ENCODE measurements at places on chromosomes 3 and 15.
A peak's percentile ranks its signal among the peaks of the same experiment; 100 is the strongest.

DNA sequence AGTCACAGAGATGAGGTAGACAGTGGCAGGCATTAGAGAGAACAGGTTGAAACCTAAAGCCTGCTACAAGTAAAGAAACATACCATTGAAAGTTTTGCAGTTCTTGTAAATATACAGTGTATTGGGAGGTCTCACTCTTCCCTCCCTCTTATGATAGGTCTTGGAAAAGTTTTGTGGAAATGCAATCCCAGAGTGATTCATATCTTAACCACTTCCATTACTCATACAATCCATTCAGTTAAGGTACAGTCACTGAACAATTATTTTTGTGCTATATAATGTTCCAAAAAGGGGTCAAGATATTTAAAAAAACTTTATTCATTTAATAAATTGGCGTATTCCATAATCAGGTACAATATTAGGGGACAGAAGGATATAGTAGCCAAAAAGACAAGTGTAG is 737.7 kb upstream of the ALCAM start:
- peak; percentile 60 for DNase-seq

GRCh38 chr3:142433110-142433509 is 14.7 kb downstream of the XRN1 start:
- DNase-seq = no peak

DNA sequence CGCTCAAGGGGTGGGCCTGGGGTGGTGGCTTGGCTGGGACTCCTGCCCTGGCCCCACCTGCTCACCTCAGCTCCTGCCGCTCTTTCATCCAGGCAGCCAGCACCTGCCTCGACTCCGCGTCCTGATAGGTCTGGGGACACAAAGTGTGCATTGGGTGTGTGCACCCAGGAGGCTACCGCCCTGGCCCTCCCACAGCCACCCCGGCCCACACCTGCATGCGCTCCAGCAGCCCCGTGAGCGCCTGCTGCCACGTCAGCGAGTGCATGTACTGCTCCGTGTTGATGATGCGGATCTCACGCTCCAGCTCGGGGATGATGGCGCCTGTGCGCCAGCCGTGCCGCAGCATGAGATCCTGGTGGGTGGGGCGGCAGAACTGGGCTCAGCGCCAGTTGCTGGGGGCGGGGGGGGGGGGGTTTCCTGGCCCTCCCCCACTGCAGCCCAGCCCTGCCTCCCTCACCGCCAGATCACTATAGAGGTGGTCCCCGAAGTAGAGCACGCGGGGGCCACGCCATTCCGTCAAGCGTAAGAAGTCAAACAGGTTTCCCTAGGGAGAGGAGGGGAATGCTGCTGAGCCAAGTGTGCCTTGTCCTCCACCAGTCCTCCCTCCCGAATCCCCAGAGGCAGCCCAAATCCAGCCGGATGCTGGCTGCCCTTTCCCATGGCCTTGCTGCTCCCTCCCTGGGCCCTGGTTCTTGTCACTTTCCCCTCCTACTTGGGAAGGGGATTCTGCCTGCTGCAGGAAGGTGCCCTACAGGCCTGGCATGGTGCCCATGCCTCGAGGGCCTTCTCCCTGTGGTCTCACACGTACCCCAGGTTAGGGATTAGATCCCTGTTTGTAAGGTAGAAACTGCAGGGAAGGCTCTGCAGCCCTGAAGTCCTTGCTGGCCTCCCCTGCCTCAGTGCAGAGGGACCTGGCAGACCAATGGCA is 8.6 kb downstream of the NT5DC2 start:
- no peak for DNase-seq

DNA sequence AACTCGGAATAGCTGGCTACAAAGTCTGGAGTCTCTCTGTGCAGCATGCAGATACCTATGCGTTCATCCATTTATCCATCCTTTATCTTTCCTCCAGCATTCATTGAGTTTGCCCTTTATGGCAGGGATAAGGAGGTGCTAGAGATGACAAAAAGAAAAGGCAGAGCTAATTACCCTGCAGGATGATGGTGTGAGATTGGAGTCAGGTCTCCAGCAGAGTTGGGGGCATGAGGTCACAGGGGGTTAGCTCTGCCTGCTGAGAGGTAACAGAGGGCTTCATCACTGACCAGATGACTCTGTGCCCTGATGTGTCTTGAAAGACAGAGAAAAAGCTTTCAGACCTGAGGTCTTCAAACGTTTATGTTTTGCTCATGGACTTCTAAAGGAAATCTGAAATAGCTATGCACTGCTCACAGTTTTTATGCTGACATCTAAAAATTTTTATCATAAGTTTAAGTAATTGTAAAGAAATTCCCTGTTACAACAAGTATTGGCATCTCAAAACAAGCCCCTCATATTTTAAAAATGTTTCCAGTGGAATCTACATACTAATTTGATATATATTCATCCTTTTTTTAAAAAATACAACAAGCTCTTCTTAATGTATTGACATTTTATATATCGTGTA is 132.3 kb upstream of the ANKRD28 start:
- no peak for DNase-seq

GRCh38 chr3:150599611-150600297 is 3.4 kb upstream of the SELENOT start:
- DNase-seq = peak; percentile 76

- no peak for DNase-seq
Observed at GRCh38 chr15:74253211-74253921, 17.2 kb downstream of the CCDC33 start.
